ENCODE measurements at places on chromosomes 2 and 18. TPM values are rescaled to one million over a fixed set of nuclear protein-coding genes. Genes with fewer than 3 reads are reported as not detected.

TFCP2L1 gene
- total RNA-seq = 6.2 TPM

MC5R gene
- not detected for total RNA-seq

KYNU gene
- 276 TPM for total RNA-seq

ARHGAP25 gene
- total RNA-seq = 0.16 TPM

EMILIN1 gene
- 0.56 TPM for total RNA-seq

SKA1 gene
- 11.7 TPM for total RNA-seq

WIPF1 gene
- 23.9 TPM for total RNA-seq

TMEM17 gene
- 4.3 TPM for total RNA-seq
